Stimulated activated CD4-positive, alpha-beta T cell treated with anti-CD3 and anti-CD28 coated beads, Interleukin-4, amount 100 ng/mL, for 48 hours (primary cell): ENCODE measurements at places on chromosomes 7 and 10.

DNA sequence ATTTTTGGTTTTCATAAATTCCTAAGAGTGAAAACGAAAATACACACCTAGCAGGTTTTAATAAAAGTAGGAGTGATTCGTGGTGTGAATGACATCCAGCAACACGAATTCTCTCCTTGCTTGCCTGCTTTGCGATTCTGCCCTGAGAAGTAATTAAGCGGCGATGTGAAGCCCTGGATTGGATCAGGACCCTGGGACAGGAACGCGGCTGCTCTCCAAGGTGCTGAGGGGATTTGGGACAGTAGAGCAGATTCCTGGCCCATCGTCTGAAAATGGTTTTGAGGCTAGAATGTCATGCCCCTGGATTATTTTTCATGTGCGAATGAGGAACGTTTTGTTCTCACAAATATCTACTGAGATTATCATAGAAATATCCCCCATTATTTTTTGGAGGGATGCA lies 7.8 kb downstream of the NPS start:
- DNase-seq = no peak

- DNase-seq = no peak
Measured at GRCh38 chr7:157410831-157411556, 74.2 kb downstream of the DNAJB6 start.

GRCh38 chr10:101690461-101690860 lies 4.5 kb downstream of the FBXW4 start:
- DNase-seq = no peak

DNA sequence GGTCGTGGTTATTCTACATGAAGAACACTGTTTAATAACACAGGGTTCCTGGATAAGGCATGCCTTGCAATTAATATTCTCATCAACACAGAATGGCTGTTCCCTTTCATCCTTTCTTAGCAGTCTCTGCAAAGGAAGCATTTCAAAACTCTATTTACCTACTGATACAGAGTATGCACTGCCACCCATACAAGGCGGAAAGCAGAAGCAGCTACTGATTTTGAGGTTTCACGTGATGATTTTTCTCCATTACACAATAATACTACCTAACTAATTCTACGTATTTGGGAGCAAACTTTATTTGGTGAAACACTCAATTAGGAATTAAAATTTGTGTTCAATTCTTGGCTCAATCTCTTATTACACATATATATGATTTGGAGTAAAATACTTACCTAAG lies 43.0 kb upstream of the COL1A2 start:
- no peak for DNase-seq

DNA sequence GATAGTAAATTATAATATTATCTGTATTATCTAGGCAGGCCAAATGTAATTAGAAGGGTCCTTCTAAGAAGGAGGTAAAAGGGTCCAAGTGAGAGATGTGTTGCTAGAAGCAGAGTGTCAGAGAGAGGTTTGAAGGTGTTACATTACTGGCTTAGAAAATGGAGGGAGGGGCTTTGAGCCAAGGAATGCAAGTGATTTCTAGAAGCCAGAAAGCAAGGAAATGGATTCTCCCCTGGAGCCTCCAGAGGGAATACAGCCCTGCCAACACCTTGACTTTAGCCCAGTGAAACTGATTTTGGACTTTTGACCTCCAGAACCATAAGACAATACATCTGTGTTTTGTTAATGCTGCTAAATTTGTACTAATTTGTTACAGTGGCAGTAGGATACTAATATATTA lies 97.9 kb upstream of the IL6 start:
- DNase-seq = no peak

- no peak for DNase-seq
Measured at GRCh38 chr10:7264313-7264756, 146.5 kb downstream of the SFMBT2 start.

DNA sequence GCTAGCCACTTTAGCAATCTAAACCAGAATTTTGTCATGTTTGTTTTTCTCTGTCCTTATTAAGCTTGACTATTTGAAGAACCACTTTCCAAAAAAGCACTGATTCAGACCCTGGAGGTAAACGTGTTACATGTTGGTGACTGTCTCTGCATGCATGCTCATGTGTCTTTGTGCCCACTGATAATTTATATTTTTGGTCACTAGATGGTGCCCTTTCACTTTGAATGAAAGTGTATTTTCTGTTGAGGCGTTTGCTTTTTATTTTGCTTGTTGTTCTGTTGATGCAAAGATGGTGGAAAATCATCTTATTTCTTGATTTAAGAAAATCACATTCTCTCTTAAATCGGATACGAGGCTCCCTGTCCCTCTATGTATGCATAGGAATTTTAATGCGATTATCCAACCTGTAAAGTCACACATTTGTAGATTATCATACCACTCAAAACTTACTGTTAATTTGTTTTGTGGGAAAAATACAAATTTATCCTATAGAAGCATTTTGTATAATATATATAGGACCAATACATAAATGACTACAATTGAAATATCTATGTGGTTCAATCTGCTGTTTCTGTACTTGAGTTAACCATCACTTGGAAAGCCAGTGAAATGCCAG lies 269.3 kb downstream of the BICC1 start:
- no peak for DNase-seq

- no peak for DNase-seq
Measured at GRCh38 chr7:43621729-43622448, 39.0 kb downstream of the STK17A start.

DNA sequence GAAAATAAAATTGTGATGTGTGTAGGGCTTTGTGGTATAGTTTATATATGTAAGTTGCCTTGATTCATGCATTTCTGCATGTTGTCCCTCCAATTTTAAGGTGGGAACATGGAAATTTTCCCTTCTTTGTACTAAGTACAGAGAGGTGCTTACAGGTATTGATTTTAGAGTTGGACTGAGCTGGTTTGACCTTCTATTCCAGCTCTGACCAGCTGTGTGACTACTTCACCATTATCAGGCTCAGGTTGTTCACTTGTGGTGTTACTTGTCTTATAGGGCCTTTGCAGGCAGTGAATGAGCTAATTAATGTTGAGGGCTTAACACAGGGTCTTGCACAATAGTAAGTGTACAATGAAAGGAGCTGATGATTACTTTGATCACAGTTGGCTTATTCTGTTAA lies 16.3 kb downstream of the ZNF804B start:
- DNase-seq = no peak

GRCh38 chr10:110533149-110533548 lies 34.3 kb upstream of the SMC3 start:
- no peak for DNase-seq

GRCh38 chr10:60206735-60207134 lies 182.9 kb downstream of the ANK3 start:
- no peak for DNase-seq

- DNase-seq = no peak
Measured at GRCh38 chr10:123135415-123136141, at the start of gene HMX3. HMX3 (plus strand) TSS chr10:123135970; CDS start chr10:123136051, 81 bp downstream.

DNA sequence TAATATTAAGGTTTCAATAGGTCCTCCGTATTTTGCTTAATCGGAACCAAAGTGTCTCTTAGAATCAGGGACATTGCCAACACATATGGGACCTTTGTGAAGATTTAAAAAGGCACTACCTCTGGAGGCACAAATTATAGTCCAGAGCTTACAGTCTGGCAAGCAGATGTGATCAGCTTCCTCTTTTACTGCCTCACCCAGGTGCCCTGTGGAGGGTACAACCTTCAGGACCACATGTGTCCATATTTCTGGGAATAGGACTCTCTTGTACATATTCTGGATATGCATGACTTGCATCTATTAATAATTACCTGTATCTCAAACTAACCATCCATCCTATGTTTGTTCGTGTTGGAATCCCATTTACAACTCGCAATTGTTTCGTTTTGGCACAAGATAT lies 60.0 kb downstream of the HGF start:
- no peak for DNase-seq

DNA sequence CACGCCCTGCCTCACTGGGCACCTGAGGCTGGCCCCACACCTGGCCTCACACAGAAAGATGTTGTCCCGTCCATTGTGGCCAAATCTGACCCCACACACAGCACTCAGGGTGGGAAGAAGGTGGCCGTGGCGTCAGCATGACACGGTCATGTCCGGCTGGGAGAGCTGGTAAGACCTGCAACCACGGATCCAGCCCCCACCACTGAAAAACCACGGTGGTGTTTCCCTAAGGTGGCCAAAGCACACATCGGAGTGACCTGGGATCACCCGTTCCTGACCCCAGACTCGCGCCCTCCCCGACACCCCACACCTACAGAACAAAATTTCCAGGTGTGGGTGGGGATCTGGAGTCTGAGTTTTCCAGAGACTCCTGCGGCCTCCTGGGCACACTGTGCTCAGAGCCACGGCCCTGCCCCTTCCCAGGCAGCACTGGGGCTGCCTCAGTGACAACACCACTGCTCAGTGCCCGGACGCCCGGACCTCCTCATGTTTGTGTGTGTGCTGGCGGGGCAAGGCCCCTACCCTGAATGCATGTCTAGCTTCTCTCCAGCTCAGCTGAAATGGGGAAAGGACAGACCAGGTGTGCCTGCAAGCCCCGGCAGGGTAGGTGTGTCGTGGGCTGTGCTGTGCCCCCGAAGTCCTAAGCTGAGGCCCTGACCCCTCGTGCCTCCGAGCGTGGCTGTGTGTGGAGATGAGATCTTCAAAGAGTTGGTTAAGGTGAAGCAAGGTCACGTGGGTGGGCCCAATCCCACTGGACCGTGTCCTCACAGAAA lies 36.1 kb downstream of the STK32C start:
- no peak for DNase-seq

GRCh38 chr10:97886286-97886685 lies 36.6 kb downstream of the GOLGA7B start:
- no peak for DNase-seq

DNA sequence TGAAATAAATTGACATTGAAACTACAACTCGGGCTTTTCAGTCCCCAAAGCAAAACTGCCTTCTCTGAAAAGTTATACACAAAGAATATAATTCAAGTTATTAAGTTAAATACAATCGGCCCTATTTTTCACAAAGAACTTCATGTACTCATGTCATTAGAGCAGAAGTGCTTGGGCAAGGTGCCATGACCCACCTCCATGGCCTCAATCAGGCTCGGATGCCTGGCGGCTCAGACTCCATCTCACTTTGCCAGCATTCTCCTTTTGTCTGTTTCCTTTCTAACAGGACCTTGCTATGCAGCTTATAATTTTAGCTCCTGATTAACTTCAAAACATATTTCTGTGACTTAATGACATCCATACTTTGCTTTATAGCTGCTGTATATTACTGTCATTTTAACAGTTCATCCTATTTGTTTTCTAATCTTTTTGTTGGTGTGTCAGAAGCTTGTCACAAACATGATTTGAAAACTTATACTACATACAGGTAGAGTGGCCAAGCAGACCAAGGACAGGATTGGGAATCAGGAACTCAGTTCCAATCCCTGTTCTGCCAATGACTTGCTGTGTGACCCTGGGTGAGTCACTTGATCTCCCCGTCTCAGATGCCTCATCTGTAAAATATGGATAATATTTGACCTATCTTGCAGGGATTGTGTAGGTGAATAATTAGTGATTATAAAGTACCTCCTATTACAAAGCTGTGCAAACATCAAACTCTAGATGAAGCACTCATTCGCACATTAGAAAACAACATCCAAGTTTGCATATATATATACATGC lies 60.8 kb upstream of the ITGA8 start:
- no peak for DNase-seq

GRCh38 chr10:60883187-60883586 lies 60.8 kb downstream of the RHOBTB1 start:
- DNase-seq = no peak

GRCh38 chr10:2119316-2119715 lies 382.0 kb upstream of the ADARB2 start:
- DNase-seq = no peak

- DNase-seq = no peak
Measured at GRCh38 chr7:71184136-71184535, 52.2 kb downstream of the GALNT17 start.

- no peak for DNase-seq
Measured at GRCh38 chr7:106992511-106992910, 52.0 kb upstream of the PRKAR2B start.
